ENCODE measurements at places on chromosomes 16 and 17.

DNA sequence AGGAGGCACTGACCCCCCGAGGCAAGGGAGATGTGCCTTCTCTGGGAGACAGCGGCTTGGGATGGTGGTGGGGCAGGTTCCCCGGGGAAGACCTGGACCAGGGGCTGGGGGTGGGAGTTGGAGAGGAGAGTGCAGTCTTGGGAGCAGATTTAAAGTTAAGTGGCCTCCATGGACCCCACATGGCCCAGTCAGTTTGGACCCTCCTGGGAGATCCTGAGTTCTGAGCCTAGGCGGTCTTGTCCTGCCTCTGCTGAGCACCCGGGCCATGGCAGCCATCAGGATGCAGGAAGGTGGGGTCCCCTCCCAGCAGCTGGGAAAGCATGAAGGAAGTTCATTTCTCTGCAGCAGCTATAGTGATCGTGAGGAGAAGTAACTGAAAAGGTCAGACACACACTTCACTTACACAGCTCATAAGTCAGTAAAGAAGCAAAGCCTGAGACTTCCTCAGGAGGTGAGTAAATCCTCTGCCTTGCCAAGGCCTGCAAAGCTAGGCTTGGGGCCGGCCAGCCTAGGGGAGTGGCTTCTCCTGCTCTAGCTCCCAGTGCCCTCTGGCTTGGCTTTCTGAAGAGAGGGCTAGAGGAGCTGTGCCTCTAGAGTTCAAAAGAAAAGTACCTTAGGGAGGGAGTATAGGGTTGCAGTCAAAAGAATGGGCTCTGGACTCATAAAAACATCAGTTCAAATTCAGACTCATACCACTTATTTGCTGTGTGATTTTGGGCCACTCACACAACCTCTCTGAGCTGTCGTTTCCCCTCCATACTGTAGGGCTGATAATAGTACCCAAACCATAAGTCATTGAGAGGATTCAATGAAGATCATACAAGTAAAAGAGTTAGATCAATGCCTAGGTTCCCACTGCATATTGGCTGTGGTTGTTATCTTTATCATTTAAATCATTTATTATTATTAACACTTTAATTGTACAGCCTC, 31.0 kb upstream of the C16orf78 start:
- no peak for DNase-seq

- peak; percentile 35 for DNase-seq
Observed at GRCh38 chr17:74176546-74177001, 26.9 kb upstream of the RPL38 start.

DNA sequence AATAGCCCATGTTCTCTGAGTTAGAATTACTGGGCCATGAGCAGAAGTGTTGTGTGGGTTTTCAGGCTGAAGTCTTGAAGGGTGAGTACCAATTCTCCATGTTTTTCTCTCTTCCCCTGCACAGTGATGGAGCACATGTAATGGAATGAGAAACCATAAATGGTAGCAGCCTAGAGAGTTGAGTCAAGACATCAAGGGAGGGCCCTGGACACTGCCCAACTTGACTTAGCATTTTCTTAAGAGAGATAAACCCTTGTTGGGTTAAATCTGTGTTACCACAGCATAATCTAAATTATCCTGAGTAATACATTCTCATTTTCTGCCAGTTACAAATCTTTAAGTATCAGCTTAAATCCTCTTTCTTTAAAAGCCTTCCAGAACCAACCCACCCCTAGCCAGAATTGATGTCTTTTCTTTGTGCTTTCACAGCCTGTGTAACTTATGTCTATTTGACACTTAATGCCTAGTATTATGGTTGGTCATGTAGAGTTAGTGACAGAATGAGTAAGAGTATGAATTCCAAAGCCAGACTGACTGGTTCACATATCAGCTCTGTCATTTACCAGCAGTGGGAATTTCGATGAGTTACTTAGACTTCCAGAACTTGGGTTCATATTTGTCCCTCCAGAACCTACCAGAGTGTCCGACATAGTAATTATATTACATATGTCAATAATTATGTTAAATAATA, 27.0 kb upstream of the RGS9 start:
- no peak for DNase-seq

DNA sequence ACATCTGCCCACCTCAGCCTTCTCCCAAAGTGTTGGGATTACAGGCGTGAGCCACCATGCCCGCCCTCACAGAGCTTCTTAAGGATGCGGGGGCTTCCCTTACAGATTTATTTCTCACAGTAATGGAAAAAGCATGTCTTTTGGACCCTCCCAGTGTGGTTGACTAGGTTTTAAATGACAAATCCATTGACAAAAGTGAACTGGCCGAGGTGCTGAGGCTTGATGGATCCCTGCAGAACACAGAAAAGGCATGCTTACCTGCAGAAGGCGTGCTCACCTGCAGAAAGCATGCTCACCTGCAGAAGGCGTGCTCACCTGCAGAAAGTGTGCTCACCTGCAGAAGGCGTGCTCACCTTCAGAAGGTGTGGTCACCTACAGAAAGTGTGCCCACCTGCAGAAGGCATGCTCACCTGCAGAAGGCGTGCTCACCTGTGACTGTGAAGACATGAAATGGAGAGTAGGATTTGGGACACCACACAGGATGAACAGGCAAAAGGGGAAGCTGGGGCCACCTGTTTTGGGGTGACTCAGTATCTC, 15.1 kb upstream of the BBS2 start:
- no peak for DNase-seq

DNA sequence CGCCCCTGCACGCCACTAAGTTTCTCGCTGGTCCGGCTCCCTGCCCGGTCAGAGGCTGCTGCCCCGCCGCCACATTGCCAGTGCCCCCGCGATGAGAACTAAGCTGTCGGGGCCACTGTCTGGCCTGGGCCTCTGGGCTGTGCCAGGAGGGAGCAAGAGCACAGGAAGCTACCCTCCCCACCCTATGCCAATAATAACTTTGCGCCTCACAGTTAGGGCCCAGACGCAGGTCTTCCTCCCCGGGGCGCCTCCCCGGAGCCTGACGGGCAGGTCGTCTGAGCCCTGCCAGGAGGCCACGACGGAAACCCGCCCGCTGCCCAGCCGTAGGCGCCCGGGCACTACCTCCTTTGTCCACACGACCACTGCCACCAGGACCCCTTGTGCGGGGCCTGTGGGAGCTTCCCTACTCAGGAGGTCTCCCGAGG, 1.5 kb downstream of the ZFPM1 start:
- peak; percentile 49 for DNase-seq

GRCh38 chr17:17691468-17692263, 10.4 kb downstream of the RAI1 start:
- no peak for DNase-seq

DNA sequence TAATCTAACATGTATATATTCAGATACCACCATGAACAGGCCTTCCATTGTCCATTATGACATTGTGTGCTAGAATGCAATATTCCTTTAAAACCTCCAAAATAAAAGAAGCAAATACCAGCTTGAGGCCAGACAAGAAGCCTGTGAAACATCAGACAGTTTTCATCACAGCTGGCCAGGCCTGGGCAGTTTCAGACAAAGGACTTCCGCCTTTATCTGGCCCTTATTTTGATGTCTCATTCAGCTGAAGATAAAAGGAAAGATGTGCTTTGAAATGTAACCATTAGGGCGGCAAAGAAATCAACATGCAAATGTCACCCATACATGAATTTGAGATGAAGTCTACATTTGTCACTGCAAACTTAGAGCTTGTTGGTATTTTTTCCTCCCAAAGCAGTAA, 737.5 kb downstream of the KCNJ2 start:
- no peak for DNase-seq

DNA sequence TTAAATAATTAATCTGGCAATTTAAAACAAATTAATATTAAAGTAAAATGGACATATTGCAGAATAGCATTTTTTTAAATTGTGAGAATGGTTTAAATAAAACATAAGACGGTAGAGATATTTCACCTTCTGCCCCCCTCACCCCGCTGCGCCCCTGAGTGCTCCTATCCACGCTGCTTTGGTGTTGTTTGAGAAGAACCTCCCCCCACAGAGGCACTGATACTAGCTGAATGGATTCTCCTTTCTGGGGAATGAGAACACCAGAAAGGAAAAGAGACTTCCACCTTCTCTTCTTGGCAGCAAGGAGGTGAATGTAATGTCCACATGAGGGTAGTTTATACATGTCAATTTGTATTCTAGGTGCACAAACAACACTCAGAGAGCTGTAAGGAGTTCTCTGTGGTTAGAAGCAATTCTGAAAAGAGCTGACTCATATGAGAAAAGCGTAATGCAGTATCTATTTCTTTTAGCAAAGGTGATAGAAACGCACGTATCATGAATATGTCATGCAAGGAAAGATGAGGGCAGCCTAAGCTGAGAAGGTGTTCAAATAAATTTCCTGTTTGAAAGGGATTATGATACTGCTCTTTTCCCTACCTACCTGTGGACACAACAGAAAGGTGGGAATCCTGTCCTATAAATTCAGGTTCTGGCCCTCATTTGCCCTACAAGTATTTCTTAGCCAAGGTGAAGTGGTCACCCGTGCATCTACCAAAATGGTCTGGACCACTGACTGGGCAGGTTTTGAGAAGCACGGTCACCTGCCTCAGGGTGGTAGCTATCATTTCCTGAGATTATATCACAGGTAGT, 126.9 kb downstream of the PARN start:
- no peak for DNase-seq

- no peak for DNase-seq
Observed at GRCh38 chr16:56102183-56102686, 89.1 kb upstream of the GNAO1 start.

- DNase-seq, result no peak
Observed at GRCh38 chr17:73747221-73748002, 103.2 kb upstream of the SDK2 start.

- no peak for DNase-seq
Observed at GRCh38 chr17:72110231-72110941, 10.4 kb upstream of the SOX9 start.

- no peak for DNase-seq
Observed at GRCh38 chr16:84927621-84928591, 83.4 kb downstream of the ZDHHC7 start.

GRCh38 chr17:2057175-2057759, 2.4 kb downstream of the HIC1 start:
- no peak for DNase-seq

DNA sequence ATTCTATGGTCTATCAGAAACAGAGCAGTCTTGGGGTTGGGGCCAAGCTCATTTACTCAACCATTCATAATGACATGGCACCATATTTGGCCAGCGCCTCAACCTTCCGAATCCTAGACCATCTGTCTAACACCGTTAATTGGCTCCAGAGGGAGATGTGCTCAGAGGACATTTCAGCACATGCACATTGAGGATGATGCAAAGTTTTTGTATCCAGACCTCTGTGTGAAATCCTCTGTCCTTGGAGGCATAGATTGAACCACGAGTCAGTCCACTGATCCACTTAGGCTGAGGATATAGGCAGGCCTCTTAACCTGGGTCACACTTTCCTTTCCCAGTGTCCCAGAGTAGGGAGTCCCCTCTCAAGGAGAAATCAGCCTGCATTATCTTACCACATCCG, 85.5 kb downstream of the SHISA6 start:
- DNase-seq, result no peak

DNA sequence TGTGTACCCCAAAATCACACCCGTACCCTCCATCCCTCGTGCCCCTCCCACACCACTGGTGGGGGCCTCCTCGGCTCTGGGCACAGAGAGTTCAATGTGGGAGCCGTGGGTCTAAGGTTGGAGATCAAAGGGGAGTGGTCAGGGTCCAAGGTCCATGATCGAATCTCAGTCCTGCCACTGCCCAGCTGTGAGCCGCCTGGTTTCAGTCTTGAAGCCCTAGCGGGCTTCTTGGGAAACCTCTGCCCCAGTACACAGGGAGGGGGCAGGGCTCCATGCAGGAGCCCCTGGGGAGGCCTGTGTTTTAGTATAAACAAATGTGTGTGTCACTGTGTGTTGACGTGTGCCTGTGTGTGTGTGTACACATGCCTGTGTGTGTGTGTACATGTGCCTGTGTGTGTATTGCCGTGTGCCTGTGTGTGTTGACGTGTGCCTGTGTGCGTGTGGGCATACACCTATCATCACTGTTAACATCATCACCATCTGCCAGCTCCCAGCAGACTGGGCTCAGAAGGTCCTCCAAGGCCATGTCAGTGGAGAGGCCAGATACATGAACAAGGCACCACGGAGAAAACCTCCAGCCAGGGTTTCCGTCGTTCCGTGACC, 26.5 kb upstream of the ZNF469 start:
- DNase-seq, result no peak

DNA sequence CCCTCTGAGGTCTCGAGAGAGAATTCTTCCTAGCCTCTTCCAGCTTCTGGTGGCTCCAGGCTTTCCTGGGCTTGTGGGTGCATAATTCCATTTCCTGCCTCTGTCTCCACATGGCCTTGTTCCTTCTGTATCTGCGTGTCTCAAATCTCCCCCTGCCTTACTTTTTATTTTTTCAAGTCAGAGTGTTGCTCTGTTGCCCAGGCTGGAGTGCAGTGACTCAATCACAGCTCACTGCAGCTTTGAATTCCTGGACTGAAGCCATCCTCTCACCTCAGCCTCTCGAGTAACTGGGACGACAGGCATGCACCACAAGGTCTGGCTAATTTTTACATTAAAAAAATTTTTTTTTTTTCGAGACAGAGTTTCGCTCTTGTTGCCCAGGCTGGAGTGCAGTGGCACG, 120.6 kb downstream of the SHISA9 start:
- no peak for DNase-seq

DNA sequence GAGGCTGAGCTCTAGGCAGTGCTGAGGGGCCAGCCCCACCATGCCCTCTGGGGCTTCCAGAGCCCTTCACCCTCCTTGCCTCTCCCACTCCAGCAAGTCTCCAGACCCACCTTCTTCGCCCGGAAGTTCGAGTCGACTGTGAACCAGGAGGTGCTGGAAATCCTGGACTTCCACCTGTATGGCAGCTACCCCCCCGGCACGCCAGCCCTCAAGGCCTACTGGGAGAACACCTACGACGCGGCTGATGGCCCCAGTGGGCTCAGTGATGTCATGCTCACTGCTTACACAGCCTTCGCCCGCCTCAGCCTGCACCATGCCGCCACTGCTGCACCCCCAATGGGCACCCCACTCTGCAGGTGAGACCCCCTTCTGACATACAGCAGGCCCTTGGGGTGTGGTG, 10.5 kb downstream of the XYLT2 start:
- DNase-seq, result no peak

DNA sequence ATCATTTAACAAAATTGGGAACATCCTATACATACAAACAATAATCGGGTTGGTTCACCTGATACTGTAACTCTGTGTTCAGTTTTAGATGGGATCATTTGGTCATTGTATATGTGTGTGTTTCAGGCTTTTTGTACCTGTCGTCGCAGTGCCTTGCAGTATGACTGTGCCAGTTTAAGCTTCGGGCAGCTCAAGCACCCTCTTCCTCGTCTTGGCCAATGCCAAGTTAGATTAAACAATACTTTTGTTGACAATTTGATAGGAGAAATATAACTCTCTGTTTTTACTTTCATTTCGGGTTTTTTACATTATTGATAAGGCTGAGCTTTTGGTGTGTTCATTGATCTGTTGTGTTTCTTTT, 37.0 kb upstream of the ARHGAP17 start:
- no peak for DNase-seq

- no peak for DNase-seq
Observed at GRCh38 chr16:77469634-77470033, 34.8 kb upstream of the ADAMTS18 start.

- DNase-seq, result no peak
Observed at GRCh38 chr17:75950855-75951554, 10.2 kb upstream of the FBF1 start.

- DNase-seq, result no peak
Observed at GRCh38 chr17:64412944-64413381, 22.3 kb upstream of the PECAM1 start.

GRCh38 chr17:72204742-72205141, 83.9 kb downstream of the SOX9 start:
- no peak for DNase-seq
